ENCODE measurements at places on chromosomes 7 and 10. TPM values are rescaled to one million over a fixed set of nuclear protein-coding genes. Genes with fewer than 3 reads are reported as not detected.

The C10orf105 gene
- total RNA-seq = not detected

The SPDYE2B gene
- not detected for total RNA-seq

The TMEM120A gene
- total RNA-seq = 36.0 TPM

The SUN1 gene
- 134 TPM for total RNA-seq

The NT5C3A gene
- total RNA-seq = 15.6 TPM

The CNNM1 gene
- total RNA-seq = 0.36 TPM

The CYP3A5 gene
- not detected for total RNA-seq
